ENCODE measurements at places on chromosomes 4 and X.
A peak's percentile ranks its signal among the peaks of the same experiment; 100 is the strongest.

DNA sequence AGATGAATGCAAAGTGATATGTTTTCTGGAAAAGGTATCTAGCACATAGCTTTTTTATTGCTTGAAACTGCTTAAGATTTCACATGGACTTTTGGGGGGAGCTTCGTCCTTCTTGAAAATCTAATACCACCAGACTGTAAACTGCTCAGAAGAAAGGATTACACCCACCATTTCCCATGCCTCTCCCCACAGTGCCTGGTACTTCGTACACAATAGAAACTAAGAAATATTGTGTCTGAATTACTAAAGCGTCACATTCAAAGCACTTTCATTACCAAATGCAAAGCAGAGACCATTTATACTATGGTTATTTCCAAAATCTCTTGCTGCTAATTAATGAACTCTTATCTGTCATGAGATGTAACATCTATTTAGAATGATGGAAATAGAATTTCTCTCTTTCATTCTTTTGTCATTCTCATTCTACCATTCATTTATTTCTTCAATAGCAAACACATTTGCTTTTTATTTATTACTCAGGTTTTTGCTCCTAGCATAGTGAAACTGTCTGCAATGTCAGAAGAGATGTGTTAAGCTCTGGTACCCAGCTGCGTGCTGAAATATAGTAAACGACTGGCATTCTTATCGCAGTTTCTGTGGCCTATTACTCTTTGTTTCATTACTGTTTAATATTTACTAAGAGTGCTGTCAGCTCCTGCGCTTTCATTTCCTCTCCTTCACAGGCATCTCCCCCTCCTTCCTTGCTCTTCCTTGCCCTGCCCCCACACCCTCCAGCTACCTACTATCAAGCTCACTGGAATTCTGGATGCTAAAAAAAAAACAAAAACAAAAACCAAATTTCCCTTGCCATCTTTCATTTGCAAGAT lies 51.4 kb upstream of the RAPGEF2 start:
- no peak for DNase-seq

DNA sequence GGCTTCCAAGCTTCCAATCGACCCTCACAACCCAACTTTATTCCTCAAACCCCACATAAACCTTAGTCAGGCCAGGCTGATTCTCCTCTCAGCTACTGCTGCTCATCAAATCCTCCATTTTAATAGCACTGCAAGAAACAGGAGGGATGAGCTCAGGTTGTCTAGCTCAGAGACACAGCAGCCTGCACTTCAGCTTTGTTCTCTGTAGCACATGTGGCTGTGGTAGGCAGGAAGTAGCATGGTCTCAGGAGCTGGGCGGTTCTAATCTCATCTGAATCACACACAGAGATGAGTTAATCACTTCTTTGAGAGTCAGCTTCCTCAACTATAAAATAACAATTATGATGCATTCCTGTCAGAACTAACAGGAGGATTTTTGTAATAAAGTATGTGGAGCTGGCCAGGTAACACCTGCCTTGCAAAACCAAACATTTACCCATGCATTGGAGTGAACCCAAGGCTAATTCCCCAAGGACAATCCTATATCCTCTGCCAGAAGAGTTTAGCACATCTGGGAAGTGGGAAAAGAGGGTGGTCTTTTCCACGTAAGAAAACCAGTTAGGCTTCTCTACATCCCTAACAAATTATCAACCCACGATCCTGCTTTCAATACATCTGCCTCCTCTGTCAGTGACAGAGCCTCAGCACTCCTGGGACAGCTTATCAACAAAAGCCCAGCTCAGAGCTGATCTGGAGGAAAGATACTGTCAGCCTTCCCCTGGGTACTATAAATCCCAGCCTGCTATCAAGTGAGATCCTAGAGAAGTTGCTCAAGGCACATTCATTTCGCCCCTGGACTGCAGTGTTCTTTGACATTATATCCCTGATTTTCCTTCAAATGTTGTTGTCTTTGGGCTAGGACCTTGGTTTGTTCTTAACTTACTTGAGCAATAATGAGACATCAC lies 32.8 kb downstream of the ELOVL6 start:
- peak; percentile 39 for DNase-seq

DNA sequence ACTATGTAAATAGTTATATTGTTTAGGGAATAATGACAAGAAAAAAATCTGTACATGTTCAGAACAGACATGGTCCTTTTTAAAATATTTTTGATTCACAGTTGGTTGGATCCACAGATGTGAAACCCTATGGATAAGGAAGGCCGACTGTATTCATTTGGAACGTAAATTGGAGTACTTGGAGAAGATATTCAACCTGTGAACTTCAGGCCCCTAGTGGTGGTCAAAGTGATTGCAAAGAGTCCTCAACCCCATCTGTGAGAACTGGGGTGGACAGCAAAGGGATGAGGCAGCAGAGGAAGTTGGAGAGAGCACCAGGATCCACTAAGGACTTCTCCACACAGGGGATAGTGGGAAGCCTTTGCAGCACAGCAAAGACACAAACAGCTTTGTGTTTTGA lies 6.2 kb upstream of the CXCL13 start:
- peak; percentile 59 for DNase-seq

DNA sequence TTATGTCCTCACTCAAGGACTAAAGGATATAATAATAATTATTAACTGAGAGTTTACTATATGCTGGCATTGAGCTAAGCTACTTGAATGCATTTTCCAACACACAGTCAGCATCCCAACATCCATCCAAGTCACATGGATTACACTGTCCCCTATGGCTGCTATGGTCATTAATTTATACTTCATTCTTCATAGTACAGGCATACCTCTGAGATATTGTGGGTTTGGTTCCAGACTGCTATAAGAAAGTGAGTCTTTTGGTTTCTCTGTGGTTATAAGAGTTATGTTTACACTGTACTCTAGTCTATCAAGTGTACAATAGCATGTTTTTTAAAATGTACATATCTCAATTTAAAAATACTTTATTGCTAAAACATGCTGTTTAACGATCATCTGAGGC lies 89.2 kb downstream of the LNX1 start:
- DNase-seq, result no peak

- no peak for DNase-seq
These were observed 578 bp upstream of the DKK2 start for GRCh38 chr4:107036584-107037198.

DNA sequence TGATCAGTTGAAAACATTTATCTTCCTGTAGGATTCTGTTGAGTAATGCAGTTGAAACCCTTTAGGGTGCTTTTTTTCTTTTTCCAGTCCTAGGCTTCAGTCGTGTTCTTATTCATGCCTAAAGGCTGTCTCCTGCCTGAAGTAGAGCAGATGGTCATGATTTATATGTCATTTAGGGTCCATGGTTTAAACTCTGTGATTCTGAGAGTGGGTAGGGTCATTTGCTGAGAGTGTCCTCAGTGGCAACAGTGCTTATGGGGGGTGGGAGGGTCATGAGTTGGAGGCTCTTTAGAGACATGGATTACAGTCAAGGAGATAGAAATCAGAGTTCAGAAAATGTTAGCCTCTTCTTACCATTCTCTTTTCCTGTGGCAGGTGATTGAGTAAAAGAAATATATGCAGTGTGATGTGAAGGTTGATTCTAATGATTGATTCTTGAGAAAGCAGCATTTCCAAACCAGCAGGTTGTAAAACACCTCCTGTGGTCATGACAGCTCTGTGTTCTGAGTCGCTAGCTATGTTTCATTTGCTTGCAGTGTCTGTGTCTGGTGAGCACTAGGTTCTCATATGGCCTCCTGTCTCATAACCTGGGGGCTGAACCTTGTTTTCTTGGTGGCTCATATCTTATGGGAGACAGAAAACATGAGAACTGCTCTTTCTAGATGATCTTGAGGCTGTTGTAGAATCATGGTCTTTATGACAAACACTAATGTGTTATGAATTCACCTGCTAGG lies 60.4 kb downstream of the JADE1 start:
- DNase-seq, result no peak

DNA sequence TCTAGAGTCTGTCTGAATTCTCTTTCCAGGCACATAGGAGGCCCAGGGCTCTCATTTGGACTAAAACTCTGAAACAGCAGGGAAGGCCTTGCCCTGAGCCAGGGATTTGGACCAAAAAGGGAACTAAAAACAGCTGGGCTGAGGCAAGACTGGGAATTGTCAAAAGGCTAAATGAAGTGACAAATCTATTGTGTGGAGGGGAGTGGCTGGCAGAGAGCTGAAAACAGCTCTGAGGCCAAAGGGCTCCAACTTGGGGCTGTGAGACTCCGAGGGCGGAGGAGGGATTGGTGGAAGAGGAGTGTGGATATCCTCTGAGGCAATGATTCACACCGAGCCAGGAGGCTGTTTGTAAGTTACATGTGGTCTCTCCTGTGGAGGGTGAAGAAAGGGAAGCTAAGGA lies 63.2 kb downstream of the PHEX start:
- peak; percentile 63 for DNase-seq

DNA sequence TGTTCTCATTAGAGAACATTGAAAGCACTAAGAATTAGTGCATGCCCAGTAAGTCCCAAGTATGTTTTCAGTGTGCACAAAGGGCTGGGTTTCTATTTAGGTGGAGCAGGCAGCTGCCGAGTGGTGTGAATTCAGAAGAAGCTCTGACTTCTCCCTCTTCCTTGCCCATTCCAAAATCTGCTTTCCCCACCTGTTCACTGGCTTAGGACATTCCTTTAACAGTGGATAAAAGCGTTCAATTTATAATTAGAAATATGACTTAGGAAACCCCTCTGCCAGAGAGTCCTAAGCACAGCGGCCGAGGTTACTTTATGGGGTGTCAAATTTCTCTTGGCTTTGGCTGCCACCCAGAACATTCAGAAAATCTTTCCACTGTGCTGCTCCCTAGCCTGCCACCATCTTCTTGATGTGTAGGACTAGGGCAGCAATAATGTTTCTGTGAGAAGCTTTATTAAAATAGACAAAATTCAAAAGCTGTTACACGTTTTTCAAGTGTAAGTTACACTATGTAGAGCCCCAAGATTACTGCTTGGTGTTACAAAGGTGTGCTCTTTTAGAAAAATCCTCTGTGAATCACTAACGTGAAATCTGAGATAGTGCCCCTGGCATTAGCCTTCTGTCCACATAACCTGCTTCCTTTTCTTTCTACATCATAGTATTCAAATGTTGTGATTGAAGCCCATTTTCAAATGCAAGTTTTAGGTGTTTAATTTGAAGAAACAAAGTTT lies 191.6 kb upstream of the ANKRD50 start:
- DNase-seq, result peak; percentile 67

DNA sequence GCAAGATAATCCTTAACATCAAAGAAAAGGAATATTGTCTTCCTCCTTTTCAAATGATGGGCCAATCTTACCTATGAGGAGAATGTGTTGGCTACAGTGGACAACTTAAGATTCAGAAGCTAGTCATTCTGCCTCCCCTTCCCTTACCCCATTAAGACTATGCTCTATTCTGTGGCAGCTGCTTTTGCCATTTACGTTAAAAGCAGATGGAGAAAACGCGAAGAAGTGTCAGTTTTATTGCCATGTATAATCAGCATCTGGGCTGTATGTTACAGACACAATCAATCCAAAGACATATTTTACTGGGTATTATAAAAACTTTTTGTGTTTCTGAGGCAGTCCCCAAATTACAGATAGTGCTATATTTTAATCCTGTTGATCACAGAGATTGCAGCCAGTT lies 196.1 kb upstream of the PACRGL start:
- DNase-seq, result no peak

GRCh38 chr4:95508421-95508820 lies 40.4 kb downstream of the UNC5C start:
- peak; percentile 45 for DNase-seq

DNA sequence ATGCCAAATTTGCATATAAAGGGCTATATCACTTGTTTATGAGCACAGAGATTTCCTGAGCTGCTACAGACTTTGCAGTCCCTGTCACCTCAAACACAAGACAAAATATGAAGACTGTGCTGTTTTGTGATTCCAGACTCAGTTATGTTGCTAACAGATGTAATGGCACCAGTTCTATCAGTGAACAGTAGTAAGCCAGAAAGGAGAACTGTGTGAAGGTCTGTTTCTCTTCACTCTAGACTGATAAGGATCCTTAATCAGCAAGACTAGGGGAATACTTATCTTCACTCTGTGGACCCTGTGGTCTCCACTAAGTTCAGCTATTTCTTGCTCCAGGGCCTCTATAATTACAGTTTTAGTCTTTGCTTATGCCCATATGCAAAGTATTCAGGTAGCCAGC lies 82.7 kb downstream of the ANXA5 start:
- no peak for DNase-seq

- no peak for DNase-seq
These were observed 192.7 kb upstream of the S100G start for GRCh38 chrX:16457239-16457638.

DNA sequence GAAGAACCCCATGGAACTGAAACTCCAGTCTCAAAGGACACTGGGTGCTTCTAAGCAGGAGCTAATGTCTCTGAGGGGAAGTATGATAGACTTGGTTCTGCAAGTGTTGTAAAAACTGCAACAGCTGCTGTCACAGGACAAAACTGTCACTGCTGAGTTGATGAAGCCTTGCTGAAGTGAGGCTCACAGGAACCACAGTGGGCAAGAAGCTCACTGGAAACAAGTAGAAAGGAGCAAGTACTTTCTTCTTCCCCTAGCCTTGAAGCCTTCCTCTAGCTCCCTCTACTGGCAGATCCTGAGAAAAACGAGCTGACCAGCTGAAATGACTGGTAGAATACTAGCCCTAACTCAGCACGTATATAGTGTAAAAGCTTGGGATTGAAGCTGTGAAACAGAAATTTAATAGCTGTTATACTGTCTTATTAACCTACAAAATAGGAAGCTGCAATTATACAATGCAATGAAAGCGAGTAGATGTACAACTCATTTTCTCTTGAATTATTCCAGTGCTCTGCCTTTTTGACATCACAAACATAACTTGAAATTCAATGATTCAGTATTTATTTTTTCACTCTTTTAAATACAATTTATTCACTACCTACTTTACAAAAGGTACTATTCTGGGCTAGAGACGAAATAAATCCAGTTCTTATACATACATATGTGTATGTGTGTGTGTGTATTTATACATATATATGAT lies 91.4 kb downstream of the GABRB1 start:
- peak; percentile 85 for DNase-seq

DNA sequence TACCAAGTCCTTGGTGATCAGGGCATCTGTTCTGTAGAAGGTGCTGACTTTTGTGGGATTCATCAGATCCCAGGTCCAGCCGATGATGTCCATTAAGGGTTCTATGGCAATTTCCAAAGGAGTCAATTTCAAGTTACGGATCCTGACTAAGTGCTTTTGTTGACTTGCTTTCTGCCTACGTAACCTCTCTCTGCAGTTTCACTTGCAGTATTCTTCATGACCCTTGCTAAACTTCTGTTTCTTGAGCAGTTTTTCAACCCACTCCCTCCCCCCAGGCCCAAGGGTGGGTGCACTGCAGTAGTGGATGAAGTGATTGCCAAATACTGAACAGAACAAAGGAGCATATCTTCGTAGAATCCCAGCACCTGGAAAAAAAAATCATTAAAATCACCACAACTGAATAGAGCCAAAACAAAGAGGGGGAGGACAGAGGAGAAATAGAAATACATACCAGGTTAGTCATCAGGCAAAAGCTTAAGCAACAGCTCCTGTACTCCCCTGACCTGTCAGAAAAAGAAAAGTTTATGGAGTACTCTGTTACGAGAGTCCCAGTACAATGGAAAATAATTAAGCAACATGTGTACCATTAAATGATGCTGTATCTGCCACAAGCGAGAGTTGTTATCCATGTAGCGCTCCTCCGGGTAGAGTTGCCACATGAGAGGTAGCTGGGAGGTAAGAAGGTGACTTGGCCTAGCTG lies 5.8 kb downstream of the CMC4 start:
- peak; percentile 80 for DNase-seq

Data from fibroblast of pulmonary artery (primary cell).